ENCODE measurements at places on chromosomes 13 and 19.

- no peak for DNase-seq
Observed at GRCh38 chr19:3979289-3979673, 6.0 kb downstream of the EEF2 start.

DNA sequence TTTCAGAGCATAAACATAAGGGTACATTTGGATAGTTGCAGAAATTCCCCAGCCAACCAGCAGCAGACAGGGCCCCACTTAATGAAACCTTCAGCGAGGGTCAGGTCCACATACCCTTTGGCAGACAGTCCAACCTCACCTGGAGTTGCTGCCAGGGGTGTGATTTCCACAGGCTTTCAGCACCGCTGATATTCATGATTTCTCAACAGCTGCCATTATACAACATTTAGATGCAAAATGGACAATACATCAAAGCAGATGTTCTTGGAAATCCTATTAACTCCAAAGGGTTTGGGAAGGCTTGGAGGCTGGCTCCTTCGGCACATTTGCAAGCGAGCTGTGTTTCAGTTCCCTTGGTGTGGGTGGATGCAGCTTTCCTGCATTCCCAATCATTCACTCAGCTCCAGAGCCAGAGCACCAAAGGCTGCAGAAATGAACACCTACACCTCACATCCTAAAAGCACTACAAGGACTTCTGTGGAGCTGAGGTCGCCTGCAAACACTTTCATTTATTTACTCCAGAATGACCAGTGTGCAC is 147.2 kb upstream of the VSTM2B start:
- no peak for DNase-seq

- no peak for DNase-seq
Observed at GRCh38 chr13:51955816-51956603, 55.2 kb downstream of the ATP7B start.

DNA sequence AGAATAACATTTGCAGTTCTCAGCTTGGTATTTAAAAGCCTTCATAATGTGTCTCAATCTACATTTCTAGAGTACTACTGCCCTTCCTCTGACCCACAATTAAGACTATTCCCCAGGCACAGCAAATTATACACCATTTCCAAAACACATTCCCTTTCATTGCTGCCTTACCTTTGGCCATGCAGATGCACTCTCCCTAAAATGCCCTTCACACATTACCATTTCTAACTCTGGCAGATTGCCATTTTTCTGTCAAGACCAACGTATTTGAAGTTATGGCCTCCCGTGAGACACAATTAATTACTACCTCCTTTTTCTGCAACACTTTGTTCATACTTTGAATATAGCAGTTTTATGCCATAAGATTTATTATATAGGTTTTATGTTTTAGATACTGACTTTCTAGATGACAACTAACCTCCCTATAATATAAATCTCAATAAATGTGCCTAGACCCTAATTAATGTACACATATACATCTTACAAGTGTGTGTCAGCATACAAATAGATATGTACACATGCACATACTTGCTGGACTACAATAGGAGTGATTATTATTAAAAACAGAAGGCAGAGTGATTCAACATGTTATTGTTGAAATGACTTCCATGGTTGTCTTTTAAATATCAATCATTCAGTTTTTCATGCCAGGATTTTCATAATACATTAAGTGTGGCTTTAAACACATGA is 2902.5 kb downstream of the PCDH9 start:
- no peak for DNase-seq

Measured in sciatic nerve (tissue), 2 donors.